ENCODE measurements at places on chromosomes 12 and 14. TPM values are rescaled to one million over a fixed set of nuclear protein-coding genes. Genes with fewer than 3 reads are reported as not detected.

FKBP11 gene
- total RNA-seq: 6.2 TPM

AKT1 gene
- total RNA-seq: 88.9 TPM

IL26 gene
- not detected for total RNA-seq

PIANP gene
- not detected for total RNA-seq

APEX1 gene
- total RNA-seq: 86.6 TPM

LMNTD1 gene
- total RNA-seq: 0.14 TPM

KCNH3 gene
- not detected for total RNA-seq

PRB3 gene
- total RNA-seq: not detected

All from nasal cavity respiratory epithelium epithelial cell of viscerocranial mucosa (primary cell).